K562 (cell line): ENCODE measurements at places on chromosomes 2 and 18.

DNA sequence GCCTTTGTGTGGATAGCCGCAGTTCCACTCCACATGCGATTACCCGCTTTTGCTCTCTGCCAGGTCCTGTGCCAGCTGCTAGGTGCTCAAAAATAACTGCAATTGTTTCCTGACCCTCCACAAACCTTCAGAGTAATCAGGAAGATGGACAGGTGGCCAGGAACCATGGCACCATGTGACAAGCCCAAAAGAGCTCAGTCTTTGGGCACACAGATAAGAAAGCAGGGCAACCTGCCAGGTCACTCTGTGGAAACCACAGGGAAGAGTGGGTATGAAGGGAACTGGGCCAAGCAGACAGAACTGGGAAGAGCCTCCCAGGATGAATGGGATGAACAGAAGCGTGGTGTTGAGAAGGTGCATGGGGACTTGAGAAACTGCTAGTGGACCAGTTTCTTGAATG, 79.4 kb upstream of the AGAP1 start:
- DNase-seq: no peak

GRCh38 chr2:98020516-98020915, 24.8 kb upstream of the TMEM131 start:
- DNase-seq: no peak

GRCh38 chr2:9168821-9169221, 37.8 kb upstream of the ASAP2 start:
- peak; percentile 49 for DNase-seq

DNA sequence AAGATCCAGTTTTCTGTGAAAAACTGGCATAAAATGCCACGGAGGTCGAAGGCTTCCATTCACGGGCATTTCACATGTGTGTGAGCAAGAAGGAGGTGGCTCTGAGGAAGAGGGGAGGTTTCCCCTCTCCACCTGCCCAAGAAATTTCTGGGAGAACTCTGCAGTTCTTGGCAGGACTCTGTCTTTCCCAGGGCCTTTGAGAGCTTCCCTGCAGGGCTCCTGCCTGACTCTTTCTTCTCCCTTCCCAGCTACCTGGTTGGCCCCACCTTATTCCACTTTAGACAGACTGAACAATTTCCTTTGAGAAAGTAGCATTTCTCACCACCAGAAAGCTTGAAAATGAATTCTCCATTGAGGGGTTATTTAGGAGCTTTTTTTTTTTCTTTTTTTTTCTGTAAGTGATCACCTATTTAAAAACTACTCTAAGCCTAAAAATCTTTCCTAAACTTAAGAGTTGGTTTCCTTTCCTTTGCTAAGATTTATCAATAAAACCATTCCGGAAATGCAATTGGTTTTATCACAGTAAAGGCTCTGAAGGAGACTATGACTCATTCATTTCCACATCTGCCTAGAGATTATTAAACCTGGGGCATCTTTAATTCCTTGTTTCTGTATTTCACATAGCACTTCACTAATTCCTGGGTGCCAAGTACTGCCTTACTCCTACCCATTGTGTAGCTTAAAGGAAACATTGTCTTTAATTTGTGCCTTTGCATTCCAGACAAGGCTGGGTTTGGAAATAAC, 59.3 kb downstream of the UNC80 start:
- no peak for DNase-seq

DNA sequence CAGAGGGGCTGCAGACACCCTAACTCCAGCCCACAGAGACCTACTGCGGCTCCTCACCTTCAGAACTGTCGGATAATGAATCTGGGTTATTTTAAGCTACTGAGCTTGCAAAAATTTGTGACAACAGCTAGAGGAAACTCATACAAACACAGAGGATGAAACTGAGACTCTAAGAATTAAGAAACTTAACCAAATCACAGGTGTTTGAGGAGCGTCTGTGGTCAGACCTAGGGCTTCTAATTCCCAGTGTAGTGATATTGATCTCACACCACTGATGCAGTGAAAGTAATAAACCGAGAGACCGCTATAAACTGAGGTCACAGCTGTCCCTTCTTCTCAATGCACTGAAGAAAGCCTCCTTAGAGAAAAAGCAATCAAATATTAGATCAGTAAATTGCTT, 110.1 kb downstream of the RGPD3 start:
- no peak for DNase-seq

DNA sequence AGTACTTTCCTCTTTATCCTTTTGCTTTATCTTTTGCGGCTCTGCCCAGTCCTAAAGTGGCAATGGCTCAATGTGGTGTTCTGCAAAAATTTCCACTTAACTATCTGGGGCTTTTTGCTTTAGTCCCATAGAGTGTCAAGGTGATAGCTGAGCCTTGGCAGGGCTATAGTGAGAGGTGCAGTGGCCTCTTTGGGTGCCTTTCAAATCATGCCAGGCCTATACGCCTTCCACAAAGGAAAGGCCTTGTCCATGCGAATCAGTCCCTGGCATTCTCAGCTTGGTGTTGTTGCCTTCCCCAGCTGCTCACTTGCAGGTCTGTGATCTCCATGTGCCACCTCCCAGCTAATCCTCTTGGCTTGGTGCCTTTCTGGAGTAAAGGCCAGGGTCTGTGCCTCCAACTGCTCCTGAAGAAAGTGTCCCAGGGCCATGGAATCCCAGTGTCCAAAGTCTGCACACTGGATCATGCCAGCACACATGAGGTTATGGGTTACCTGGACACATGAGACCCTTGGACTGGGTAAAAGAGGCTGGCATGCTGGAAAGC, 26.6 kb downstream of the PAX8 start:
- no peak for DNase-seq

GRCh38 chr2:196113061-196113974, 44.7 kb upstream of the DNAH7 start:
- DNase-seq: no peak

DNA sequence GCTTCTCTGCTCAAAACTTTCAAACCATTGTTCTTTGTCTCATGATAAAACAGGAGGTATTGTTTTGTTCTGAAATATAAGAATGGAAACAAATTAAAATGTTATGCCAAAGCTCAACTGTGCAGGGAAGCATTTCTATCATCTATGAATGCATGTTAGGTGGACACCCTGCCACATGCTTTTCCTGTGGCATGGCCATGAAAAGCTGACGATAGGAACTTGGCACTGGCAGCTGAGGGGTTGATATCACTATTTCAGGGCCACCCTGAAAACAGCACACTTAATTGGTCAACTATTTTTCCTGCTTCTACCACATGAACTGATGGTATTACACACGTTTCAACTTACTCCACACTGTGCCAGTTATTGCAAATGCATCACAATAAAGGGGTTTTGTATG, 157.3 kb downstream of the MREG start:
- DNase-seq: no peak

DNA sequence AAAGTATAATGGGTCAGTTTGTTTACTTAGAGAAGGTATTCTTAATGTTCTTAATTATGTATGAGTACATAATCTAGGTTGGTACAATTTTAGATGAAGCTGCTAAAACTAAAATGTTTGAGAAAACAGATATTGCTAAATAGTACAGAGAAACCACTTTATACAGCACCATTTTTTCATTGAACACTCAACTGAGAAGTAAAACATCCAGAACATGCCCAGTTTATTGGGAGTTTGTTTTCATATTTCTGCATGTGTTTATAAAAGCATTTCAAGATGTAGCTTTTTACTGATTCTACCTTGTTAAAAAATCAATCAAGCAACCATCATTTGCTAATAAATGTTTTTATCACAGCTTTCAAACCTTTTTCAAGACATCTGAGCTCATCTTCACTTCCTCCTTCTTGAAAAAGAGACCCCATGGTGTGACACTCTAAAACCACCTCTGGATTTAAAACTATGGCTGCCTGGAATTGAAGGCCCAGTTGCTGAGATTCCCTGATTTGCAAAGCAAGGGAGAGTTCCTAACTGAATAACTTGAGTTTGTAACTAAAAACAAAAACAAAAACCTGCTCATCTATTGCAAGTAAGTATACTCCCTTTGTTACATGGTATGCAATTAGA, 585.9 kb downstream of the ZEB2 start:
- no peak for DNase-seq

GRCh38 chr2:228917220-228917619, 353.9 kb downstream of the PID1 start:
- DNase-seq: no peak

GRCh38 chr2:100040906-100041305, 101.5 kb downstream of the AFF3 start:
- DNase-seq: no peak

DNA sequence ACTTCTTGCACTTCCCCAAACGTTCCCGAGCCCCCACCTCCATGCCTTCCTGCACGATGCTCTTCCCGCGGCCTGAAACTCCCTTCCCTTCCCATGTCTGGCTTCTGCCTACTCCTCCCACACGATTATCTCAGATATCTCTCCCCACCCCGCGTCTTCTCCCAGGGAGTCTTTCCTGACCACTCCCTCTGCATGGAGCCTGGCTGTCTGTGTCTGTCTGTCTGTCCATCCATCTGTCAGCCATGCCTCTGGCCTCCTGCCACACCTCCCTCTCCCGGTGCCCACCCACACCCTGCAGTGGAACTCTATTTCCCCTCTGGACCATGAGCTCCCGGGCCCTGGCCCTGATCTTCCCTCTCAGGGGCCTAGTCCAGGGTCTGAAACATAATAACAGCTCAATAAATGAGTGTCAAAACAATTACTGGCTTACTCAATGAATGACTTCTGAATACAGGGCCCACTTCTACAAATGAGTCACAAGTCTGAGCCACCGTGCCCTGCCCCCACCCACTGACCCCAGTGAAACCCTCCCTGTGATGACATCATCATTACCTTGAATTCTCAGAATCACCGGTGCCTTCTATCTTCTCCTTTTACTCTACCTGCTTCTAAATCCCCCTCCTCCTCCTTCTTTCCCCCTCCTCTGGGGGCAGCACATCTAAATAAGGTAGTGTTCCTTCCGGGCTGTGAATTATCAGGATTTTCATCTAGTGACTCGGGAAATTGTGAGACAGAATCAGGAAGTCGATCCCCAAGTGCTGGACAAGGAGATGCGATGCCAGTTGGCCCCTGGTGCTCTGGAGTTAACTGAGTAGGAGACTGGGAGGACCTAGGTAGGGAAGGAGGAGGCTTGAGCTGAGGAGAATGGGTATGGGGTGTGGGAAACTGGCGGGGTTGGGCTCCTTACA, 46.1 kb upstream of the PLB1 start:
- peak; percentile 60 for DNase-seq

DNA sequence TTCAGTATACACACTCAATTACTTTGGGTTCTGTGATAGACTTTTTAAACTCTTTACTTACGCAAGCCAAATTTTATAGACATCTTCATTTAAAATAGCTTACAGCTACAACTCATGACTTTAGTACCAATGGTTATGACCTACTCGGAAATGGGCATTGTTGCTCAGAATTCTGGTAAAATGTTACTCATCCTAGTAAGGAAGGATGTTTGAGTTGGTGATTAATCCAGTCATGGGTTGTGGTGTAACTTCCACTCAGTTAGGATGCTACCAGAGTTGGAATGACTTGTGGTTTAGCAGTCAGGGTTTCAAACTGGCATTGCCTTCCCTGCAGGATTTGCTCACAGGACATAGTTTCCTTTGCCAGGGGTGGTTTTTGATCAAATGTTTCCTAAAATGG, 7.4 kb upstream of the NPC1 start:
- DNase-seq: no peak

- DNase-seq: no peak
Observed at GRCh38 chr2:135840601-135841000, 3.6 kb upstream of the LCT start.

GRCh38 chr2:215527736-215528135, 91.9 kb upstream of the FN1 start:
- DNase-seq: no peak
